ENCODE measurements at places on chromosomes 5 and 9.

DNA sequence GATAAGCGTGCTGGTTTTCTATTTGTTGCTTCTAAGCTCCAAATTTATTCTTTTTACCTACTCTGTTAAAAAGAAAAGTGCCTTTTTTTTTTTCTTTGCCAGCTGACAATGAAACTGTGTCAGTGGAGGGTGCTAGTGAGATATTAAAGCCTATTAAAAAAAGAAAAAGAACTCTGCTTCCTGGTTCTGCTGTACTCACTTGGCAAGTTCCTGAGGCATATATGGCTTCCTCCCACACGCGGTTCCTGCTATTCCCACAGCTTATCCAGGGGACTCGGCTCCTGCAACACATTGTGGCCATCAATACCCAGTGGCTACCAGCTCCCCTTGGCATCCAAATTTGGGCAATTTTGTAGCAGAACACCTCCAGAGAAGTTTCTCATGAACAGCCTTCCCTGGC is 1977.7 kb upstream of the CDH9 start:
- DNase-seq: no peak
- H3K27ac ChIP-seq: no peak overlapping the region
- no peaks in the 10 kb centered on the region for H3K4me1 ChIP-seq
- no peak overlapping the region for H3K4me3 ChIP-seq
- H3K27me3 ChIP-seq: no peaks in the 10 kb centered on the region

- no peaks in the 10 kb centered on the region for H3K27me3 ChIP-seq
- peaks cover 4% of the 10 kb centered on the region for H3K36me3 ChIP-seq
- peaks cover 5% of the 10 kb centered on the region for H3K4me1 ChIP-seq
- DNase-seq: no peak
- no peak overlapping the region for H3K27ac ChIP-seq
These were observed 56.4 kb upstream of the GOLPH3 start for GRCh38 chr5:32230356-32231099.

- H3K4me1 ChIP-seq: peaks cover 16% of the 10 kb centered on the region
- H3K27me3 ChIP-seq: no peaks in the 10 kb centered on the region
- H3K27ac ChIP-seq: no peak overlapping the region
- DNase-seq: no peak
These were observed 3.1 kb downstream of the NINJ1 start for GRCh38 chr9:93130861-93131481.

DNA sequence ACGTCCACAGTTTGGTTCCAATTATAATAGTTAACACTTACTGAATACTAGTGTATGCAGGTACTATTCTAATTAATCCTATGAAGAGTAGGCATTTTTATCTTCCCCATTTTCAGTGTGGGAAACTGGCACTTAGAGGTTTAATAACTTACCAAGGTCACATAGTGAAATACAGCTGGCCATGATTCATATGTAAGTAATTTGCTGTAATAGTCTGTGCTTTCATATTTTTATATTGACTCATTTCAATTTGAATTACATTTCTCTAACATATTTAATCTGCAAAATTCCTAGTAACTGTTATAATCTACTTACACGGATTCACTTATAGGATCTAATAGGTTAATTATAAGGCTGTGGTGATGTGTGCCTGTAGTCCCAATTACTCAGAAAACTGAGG is 19.4 kb downstream of the CCNH start:
- no peaks in the 10 kb centered on the region for H3K27me3 ChIP-seq
- peak overlapping the region; percentile 5 for H3K4me3 ChIP-seq
- DNase-seq: peak; percentile 89
- H3K27ac ChIP-seq: peak overlapping the region; percentile 80

DNA sequence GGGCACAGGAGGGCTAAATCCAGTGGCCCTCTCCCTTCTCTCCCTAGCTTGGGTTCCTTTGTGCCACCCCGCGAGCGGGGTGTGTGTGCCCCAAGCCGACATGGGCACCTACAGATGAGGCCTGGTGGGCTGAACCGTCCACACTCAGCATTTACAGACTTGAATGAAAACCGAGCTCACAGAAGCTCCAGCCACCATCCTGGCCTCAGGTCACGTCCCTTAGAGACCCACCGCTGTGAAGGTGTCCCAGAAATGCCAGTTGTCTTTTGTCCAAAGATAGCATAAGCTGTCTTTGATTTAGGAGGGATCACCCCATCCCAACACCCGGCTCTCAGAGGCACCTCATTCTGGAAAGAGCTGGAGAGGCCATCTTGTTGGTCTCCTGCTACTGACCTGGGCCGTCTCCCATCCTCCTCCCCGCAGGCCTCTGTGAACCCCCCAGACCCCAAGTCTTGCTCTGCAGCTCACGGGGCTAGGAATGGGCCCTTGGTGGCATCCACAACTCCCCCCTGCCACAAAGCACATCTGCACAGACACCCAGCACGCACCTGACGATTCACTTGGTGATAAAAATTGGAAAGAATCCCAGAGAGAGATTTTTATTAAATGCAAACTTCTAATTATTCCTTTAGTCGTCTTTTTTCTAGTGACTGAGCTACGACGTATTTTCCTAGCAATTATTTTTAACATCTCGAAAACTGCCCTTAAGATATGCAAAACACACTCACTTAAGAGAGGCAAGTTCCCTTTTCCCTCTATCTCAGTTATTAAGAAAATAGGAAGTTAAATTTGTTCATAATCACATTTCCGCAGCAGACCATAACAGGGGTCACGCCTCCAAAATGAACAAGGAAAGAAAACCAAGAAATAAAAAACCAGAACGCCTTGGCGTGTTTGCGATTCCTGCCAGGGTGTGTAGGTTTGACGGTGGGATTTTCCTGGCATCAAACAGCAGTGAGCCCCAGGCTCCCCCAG is 80.5 kb upstream of the LMX1B start:
- H3K27me3 ChIP-seq: peaks cover 15% of the 10 kb centered on the region
- H3K27ac ChIP-seq: no peak overlapping the region
- H3K4me3 ChIP-seq: no peak overlapping the region
- no peaks in the 10 kb centered on the region for H3K36me3 ChIP-seq
- DNase-seq: no peak

GRCh38 chr5:158899211-158899610 is 200.5 kb downstream of the EBF1 start:
- no peak for DNase-seq
- H3K36me3 ChIP-seq: no peaks in the 10 kb centered on the region
- no peak overlapping the region for H3K4me3 ChIP-seq
- no peaks in the 10 kb centered on the region for H3K27me3 ChIP-seq

DNA sequence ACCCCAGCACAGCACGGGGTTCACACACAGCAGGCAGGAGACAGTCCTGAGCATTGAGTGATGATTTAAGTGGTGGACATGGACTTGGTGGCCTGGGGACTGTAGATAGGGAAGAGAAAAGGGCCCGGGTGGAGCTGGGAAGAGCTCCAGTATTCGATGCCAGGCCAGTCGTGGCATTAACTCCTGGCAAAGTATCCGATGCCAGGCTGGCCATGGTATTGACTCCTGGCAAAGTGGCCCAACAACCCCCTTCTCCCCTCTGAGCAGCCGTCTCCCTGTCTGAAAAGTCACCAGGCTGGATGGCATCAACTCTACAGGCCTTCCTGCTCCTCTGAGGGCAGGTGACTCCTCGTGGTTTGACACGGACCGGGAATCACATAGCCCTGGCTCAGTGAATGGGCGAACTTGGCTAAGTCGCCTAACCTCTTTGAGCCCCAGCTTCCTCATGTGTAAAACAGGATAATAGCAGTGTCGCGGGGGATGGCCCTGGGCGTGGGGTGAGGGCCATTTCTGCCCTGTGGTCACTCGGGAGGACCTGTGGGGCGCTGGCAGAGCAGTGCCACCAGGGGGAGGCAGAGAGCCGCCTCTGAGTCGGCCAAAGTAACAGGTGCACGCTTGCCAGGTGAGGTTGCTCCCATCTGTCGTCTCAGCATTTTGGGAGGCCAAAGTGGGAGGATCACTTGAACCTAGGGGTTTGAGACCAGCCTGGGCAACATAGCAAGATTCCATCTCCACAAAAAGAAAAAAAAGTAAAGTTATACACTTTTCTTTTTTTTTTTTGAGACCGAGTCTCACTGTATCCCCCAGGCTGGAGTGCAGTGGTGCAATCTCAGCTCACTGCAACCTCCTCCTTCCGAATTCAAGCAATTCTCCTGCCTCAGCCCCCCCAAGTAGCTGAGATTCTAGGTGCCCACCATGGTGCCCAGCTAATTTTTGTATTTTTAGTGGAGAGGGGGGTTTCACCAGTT is 5.7 kb upstream of the SEC16A start:
- H3K27me3 ChIP-seq: no peaks in the 10 kb centered on the region
- H3K27ac ChIP-seq: no peak overlapping the region
- H3K4me1 ChIP-seq: peaks cover 2% of the 10 kb centered on the region
- DNase-seq: no peak

GRCh38 chr9:128809831-128810230 is 8.5 kb upstream of the ENDOG start:
- no peak overlapping the region for H3K27ac ChIP-seq
- H3K4me3 ChIP-seq: no peak overlapping the region
- H3K4me1 ChIP-seq: no peaks in the 10 kb centered on the region
- H3K36me3 ChIP-seq: peaks cover 16% of the 10 kb centered on the region
- no peaks in the 10 kb centered on the region for H3K27me3 ChIP-seq

DNA sequence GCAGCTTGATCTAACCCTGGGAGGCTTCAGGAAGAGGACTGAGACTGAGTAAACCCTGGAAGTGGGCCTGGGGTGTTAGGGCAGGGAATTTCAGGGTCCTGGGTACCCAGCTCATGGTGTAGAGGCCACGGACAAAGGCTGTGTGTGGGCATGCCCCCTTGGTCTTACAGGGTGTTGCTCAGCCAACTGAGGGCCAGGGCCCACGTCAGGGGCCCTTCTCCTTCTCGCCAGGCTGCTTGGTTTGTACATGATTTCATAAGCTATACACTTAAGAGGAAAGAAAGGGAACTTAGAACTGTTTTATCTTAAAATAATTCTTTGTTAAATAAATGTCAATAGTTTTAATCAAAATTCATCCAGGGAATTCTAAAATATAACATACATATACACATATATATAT is 95.4 kb downstream of the TLE4 start:
- H3K36me3 ChIP-seq: no peaks in the 10 kb centered on the region
- no peaks in the 10 kb centered on the region for H3K27me3 ChIP-seq
- DNase-seq: no peak
- no peak overlapping the region for H3K4me3 ChIP-seq

DNA sequence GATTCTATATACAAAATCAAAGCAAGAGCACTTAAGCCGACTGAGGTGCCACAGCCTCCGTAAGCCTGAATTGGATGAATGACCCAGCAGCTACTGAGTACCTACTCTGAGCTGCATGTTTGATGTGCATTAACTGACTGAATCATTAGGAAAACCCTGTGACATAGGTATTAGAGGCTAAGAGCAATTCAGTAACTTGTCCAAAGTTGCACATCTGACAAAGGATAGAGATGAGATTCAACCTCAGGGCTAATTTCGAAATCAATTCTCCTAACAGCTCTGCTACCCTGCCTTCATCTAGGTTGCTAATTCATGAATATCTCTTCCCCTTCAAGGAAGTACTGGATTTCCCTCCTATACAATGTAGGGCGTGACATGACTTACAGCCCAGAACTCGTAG is 89.1 kb upstream of the GLIS3 start:
- H3K4me3 ChIP-seq: no peak overlapping the region
- no peak for DNase-seq

GRCh38 chr9:115883467-115884329 is 269.9 kb upstream of the PAPPA start:
- no peak overlapping the region for H3K27ac ChIP-seq
- H3K27me3 ChIP-seq: no peaks in the 10 kb centered on the region
- H3K4me3 ChIP-seq: no peak overlapping the region
- peaks cover 2% of the 10 kb centered on the region for H3K4me1 ChIP-seq
- DNase-seq: peak; percentile 77
- H3K36me3 ChIP-seq: no peaks in the 10 kb centered on the region

GRCh38 chr5:100900142-100900795 is 2.8 kb downstream of the ST8SIA4 start:
- H3K27ac ChIP-seq: no peak overlapping the region
- no peaks in the 10 kb centered on the region for H3K36me3 ChIP-seq
- H3K4me3 ChIP-seq: peak overlapping the region; percentile 5
- H3K4me1 ChIP-seq: no peaks in the 10 kb centered on the region
- peaks cover 9% of the 10 kb centered on the region for H3K27me3 ChIP-seq
- DNase-seq: peak; percentile 53

DNA sequence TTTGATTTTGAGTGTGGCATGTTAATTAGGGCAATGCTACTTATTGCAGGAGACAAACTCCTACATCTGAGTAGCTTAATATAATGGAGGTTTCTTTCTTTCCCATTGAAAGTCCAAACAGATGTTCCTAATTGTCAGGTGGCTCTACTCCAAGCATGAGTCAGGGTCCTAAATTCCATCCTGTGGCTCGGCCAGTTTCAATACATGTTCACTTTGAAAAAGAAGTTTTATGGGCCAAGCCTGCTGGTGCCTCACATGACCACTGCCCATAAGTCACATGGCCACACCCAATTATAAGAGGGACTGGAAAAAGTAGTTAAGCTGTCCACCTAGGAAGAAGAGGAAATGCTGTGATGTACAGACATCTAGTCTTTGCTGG is 170.4 kb downstream of the ARRDC3 start:
- no peaks in the 10 kb centered on the region for H3K36me3 ChIP-seq
- H3K27ac ChIP-seq: peak overlapping the region; percentile 86
- no peak overlapping the region for H3K4me3 ChIP-seq
- H3K27me3 ChIP-seq: no peaks in the 10 kb centered on the region
- peak; percentile 95 for DNase-seq

DNA sequence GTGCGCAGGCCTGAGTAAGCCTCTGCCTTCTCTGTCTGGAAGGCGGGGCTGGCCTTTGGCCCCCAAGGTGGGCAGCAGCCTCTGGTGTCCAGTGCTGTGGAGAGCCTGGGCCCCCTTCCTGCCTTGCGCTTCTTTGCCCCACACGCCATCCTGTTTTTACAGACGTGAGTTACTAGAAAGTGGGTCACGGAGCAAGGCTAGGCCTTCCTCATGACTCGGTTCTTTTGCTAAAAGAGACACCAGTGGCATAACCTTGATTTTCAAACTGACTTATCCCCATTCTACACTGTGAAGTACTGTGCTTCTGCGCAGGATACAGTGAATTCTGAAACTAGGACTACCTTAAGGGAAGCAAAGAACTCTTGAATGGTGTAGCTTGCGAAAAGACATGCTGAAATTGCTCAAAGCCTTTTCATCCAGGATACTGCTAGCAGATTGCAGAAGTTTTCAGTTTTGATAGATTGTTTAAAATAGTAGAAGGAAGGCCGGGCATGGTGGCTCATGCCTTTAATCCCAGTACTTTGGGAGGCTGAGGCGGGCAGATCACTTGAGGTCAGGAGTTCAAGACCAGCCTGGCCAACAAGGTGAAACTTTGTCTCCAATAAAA is 7.2 kb downstream of the ROPN1L start:
- no peaks in the 10 kb centered on the region for H3K27me3 ChIP-seq
- no peak overlapping the region for H3K4me3 ChIP-seq
- H3K4me1 ChIP-seq: peaks cover 9% of the 10 kb centered on the region

DNA sequence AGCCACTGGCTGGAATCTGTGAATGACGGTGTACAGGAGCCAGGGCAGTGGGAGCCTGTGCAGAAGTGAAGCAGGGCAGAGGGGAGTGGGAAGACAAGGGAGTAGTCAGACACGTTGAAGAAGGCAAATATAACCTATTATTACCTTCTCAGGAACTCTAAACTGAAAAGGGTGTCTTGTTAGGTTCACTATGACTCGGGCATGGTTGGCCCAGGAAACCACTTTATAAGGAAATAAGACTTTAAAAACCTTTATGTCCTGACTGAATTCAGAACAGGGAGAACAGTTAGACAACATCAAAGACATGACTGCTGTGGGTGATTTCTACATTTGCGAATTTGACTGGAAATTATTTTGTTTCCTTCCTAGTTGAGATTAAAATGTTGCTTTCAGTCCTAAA is 107.5 kb downstream of the ACER2 start:
- H3K4me3 ChIP-seq: no peak overlapping the region
- H3K27ac ChIP-seq: no peak overlapping the region
- no peaks in the 10 kb centered on the region for H3K4me1 ChIP-seq
- peaks cover 3% of the 10 kb centered on the region for H3K27me3 ChIP-seq

GRCh38 chr5:171776213-171776612 is 9.4 kb upstream of the SMIM23 start:
- H3K4me1 ChIP-seq: no peaks in the 10 kb centered on the region
- no peak overlapping the region for H3K4me3 ChIP-seq
- H3K27ac ChIP-seq: no peak overlapping the region
- no peaks in the 10 kb centered on the region for H3K36me3 ChIP-seq

Measured in fibroblast of lung (primary cell).